ENCODE measurements at places on chromosomes 1 and 21.

DNA sequence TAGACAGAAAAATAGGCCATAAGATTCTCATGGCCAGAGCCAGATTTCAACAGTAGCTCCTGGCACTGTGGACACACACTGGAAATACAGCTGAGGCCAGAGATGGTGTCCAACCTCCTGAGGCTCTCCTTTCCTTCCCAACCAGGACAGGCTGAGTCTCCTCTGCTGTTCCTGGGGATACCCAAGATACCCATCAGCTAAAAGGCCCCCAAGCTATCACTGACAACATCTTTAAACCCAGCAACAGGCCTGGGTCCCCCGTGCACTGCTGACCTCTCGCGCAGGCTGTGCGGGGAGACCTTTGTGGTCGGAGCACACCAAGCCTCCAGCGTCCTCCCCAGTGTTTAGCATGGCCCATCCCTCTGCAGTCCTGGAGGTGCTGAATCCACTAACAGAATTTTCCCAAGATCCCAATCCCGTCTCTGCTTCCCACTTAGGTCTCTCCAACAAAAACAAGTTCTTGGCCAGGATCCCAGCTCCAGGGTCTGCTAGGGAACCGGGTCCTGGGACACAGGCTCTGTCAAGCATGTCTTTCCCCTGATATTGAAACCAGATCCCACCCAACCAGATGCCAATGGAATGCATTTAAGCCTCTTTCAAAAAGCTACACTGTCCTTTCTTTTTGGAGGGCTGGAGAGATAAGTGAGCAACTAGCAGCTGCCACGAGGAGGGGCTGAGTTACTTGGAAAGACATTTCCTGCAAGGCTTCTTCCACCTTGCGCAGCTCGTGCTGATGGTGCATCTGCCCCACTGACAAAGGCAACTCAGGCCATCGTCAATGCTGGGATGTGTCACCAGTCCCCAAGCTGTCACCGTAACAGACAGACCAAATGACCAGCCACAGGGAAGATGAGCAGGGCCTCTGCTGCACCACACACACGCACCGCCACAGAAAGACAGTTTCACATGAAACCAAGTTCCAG lies 73.2 kb downstream of the BCAR3 start:
- DNase-seq = no peak

DNA sequence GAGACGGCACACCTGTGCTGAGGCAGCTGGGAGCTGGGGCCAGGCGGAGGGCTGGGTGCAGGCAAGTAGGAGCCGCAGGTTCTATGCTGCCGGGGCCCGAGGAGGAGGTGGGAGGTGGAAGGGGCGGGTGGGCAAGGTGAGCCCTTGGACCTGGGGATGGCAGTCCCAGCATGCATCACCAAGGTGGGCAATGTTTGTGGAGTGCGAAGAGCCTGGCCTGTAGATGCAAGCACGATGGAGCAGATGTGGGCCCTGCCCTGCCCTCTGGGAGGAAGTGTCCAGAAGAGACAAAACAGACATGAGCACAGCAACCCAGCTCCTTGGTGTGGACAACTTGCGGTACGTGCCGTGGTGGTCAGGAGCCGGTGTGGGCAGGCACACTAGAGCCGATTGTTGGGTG lies 28.3 kb upstream of the AJAP1 start:
- DNase-seq = no peak

- no peak for DNase-seq
Observed at GRCh38 chr1:42552636-42553035, 89.5 kb downstream of the CCDC30 start.

DNA sequence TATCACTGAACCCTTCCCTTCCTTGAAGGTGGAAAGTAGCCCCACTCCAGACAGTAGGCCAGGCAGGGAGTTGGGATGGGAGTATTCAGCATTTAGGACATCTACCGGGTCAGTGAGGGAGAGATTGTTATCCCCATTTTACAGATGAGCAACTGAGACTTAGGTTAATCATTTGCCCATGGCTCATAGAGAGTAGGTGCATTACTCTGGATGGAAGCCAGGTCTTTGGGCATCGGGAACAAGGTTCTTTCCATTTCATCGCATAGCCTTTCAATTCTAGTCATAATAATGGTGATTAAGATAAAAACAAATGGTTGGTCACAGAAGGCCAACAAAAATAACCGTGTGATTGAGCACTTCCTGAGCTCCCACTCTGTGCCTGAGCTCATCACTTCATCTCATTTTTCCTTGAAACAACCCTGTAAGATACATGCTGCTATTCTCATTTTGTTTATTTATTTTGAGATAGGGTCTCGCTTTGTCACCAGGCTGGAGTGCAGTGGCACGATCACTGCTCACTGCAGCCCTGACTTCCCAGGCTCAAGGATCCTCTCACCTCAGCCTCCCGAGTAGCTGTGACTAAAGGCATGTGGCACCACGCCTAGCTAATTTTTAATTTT lies 64.8 kb downstream of the NAV1 start:
- no peak for DNase-seq

DNA sequence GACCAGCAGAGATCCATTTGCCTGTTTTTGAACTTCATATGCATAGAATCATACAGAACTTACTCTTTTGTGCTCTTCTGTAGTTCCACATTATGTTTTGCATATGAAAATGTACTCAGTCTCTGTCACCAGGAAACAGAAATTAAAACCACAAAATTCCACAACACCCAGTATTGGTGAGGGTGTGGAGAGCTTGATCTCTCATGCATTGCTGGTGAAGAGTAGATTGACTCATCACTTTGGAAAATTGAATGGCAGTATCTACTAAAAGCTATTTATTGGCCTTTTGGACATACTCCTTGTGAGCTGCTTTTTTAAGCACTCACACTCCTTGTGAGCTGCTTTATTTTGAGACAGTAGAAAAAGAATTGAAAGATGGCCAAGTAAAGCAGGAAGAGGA lies 43.3 kb downstream of the VTCN1 start:
- DNase-seq = no peak

- DNase-seq = no peak
Observed at GRCh38 chr1:1238702-1239178, 6.7 kb downstream of the B3GALT6 start.

- no peak for DNase-seq
Observed at GRCh38 chr1:61459345-61459744, 265.6 kb downstream of the TM2D1 start.

GRCh38 chr1:161915978-161916377 lies 107.7 kb downstream of the OLFML2B start:
- DNase-seq = no peak

DNA sequence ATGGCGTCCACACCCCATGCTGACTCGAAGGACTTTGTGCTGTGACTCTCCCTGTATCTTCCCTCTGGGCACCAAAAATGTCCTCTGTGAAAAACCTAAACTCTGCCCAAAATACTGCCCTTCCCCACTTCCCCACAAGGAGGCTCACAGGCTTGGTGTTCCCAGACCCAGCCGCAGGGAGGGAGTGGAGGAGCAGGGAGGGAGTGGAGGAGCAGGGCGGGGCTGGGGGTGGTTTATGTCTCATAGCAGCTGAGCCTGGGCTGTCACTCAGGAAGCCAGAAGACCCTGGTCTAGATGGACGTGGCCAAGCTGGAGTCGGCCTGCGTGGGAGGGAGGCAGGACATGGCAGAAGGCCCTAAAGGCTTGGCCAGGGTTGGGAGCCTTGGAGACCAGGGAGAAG lies 461.7 kb downstream of the PTPRU start:
- DNase-seq = peak; percentile 88

GRCh38 chr1:246029616-246030015 lies 477.5 kb downstream of the SMYD3 start:
- no peak for DNase-seq

Data from AG20443 (cell line).